ENCODE measurements at places on chromosomes 6 and 20.

GRCh38 chr6:44227148-44227793 lies 3.9 kb downstream of the SLC29A1 start:
- DNase-seq: no peak

DNA sequence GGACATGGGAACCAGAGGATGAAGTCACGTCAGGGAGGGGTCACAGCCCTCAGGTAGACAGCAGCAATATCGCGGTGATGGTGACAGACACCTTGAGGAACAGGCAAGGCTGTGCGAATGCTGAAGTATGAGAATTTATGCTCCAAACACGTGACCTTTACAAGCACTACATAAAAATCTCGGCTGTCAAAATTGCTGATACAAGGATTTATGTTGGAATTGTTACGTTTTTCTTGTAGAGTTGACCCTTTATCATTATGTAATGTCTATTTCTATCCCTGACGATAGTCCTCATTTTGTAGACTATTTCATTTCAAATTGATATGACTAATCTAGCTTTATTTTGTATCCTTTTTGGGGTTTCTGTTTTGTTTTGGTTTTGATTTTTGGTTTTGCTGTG lies 311.1 kb downstream of the C6orf118 start:
- DNase-seq: no peak

DNA sequence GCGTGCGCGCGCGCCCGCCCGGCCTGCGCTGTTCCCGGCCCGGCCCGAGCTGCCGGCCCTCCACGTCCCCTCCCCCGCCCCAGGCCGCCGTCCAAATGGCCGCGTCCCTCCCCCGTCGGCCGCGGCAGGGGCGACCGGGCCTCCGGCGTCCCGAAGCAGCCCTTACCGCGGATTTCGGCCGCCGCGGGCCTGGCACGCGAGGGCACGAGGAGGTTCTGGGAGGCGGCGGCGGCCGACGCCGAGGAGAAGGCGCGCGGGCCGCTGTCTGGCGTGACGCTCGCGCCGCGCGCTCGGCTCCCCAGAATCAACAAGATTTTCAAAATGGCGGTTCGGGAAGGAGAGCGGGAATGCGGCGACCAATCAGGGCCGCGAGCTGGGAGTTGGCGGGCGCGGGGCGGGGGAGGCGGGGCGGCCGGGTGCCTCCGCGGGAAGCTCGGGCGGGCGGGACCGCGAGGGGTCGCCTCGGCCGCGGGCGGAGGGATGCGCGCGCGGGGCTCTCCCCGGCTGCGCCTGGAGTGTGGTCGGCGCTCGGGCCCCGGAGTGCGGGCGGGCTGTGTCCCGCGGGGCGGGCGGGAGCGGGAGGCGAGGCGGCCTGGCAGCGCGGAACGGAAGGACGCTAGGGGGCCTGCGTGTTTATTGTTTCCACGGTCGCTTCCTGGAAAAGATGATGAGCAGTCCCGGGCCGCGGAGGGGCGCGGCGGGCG lies at the start of gene DEK:
Gene DEK (minus strand): TSS at position 312 of the 704 bp plus-strand sequence. CDS start 543 bp downstream, outside the sequence.
- peak; percentile 77 for DNase-seq

- DNase-seq: no peak
Measured at GRCh38 chr6:4670290-4670689, 105.9 kb upstream of the CDYL start.

GRCh38 chr6:26335631-26336323 lies 29.2 kb upstream of the BTN3A2 start:
- no peak for DNase-seq
